Activated CD4-positive, alpha-beta T cell treated with anti-CD3 and anti-CD28 coated beads, Interleukin-2, amount 50 U/mL, for 1 hour (primary cell): ENCODE measurements at places on chromosomes 11 and 22.

DNA sequence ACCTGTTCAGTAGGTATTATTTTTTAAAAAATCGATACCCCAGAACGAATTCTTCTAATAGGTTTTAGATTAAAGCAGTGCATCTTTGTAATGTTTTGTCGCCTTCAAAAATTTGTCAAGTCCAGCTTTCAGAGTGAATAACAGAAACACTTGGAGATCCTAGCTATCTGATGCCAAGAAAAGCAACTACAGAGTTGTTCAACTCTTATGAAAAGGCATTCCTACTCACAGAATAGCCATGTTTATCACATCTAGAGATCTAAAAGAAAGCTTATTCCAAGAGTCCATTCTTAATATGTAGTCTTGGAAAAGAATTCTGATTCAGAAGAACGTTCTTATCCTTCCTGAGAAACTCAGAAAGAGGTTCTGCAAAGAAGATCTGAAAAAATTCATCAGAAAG, 268.5 kb downstream of the TTC28 start:
- DNase-seq: no peak

DNA sequence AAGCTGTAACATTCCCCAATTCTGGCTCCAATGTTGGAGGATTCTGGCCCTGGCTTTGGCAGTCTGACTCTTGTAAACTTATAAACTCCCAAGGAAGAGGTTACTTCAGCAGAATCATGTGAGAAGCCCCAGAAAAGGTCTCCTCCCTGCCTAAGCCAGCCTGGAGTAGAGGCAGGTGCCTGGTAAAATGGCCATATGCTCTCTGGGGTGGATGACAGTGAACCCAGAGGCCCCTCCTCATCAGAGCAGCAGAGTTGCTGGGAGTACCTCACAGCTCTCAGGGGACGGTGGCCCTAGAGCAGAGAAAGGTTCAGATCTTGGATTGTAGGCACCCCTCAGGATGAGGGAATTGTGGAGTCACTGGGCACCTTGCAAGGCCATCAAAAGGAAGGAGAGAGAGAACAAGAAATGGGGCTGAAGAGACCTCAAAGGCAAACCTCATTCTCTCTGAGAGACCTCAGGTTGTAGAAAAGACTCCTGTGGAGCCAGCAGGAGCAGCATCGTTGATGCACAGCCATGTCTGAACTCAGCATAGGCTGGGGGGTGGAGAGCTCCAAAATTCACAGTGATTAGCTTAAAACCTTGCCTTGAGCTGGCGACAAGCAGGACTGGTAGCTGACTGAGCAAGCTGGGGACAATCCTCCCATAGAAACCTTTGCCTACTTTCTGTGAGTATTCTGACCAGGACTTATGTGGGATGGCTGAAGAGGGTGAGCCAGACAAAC, 4.9 kb upstream of the P2RY6 start:
- no peak for DNase-seq

DNA sequence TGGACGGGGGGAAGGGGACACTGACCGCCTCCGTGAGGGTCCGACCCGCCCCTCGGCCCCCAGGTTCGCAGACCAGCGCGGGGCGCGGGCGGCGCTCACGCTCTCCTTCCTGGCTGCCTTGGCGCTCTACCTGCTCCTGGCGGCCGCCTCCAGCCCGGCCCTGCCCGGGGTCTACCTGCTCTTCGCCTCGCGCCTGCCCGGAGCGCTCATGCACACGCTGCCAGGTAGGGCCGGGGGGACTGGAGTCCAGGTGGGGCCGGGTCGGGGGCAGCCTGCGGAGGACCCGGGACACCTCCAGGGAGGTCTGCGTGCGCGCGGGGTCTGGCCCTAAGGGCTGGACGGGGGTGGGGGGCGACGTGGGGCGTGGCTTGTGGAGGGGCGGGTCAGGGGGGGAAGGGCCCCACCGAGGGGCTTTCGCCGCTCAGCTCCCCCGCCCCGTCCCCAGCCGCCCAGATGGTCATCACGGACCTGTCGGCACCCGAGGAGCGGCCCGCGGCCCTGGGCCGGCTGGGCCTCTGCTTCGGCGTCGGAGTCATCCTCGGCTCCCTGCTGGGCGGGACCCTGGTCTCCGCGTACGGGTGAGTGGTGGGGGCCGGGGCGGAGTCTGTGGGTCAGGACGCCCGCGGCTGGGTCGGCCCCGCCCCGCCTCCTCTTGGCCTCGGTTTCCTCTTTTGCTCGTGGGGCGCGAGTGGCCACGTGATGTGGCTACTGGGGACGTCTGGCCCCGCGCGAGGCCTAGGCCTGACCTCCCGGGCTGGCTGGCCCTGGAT, 19.9 kb downstream of the PHLDA2 start:
- no peak for DNase-seq

DNA sequence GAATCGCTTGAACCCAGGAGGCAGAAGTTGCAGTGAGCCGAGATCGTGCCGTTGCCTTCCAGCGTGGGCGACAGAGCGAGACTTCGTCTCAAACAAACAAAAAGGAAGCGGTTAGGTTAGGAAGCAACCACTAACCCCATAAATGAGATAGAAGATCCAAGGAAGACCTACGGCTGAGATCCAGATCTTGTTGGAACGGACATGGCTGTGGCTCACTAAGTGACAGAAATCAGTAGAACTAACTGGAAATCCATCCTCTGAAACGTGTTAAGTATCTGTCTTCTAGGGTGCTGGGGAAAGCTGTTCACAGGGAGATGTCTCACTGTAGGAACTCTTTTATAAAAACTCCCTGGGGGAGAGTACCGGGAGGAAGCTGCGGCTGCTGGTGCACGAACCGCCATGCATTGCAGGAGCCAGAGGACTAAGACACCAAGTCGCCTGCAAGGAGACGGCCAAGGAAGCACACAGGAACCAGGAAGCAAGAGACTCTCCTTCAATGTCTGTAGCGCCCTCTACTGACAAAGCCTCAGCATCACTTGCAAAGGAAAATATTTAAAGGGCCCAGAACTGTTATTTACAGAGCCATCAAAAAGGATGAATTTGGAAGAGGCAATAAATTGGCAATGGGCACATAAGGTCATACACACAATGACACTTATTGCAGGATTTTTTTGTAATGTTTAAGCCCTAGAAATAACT, 16.9 kb upstream of the SPTY2D1 start:
- DNase-seq: peak; percentile 16

- DNase-seq: no peak
Measured at GRCh38 chr22:23922921-23923320, 28.7 kb downstream of the MIF start.

DNA sequence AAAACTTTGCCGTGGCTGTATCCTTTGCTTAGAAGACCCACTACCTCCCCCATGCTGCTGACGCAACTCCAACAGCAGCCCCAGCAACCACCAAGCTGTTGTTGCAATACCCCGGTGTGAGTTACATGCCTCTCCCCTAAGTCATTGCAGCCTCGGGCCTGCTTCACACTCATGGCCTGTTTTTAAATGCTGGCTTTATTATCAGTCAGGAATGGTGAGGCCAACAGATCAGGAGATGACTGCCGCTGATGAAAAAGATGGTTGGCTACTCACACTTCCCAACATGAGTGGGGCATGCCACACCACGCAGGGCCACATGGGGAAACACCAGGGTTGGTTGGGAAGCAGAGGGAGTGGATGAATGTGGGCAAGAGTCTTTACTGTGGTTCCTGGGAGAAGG, 171.5 kb upstream of the SYT13 start:
- no peak for DNase-seq

- DNase-seq: no peak
Measured at GRCh38 chr11:69948256-69949141, 129.3 kb upstream of the FGF3 start.

DNA sequence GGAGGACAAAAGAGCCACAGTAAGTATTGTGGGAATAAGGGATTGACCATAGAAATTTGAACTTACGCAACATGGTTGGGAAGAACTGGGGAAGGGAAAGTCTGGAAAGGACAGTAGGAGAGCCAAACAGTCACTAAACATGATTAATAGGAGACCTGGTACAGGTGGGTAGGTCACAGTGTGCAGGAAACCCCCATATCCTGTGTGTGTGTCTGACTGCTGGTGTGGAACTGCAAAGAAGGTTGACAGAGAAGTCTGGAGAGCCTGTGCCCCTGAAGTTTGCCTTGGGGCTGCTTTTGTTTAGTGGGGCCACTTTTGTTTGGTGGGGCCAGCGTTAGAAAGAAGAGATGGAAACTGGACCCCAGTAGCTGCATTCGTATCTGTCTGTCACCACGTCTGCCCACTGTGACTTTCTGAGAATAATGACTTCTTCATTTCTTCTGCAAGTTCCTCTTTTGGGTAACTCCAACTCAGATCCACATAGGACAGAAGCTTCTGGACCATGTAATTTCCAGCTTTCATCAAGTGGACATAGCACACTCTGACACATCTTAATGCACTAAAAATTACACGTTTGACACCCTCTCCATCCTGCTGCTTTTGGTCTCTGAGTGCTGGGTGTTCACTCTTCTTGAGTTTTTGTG, 126.8 kb upstream of the RAG2 start:
- DNase-seq: no peak
